ENCODE measurements at places on chromosomes 3 and 15.

DNA sequence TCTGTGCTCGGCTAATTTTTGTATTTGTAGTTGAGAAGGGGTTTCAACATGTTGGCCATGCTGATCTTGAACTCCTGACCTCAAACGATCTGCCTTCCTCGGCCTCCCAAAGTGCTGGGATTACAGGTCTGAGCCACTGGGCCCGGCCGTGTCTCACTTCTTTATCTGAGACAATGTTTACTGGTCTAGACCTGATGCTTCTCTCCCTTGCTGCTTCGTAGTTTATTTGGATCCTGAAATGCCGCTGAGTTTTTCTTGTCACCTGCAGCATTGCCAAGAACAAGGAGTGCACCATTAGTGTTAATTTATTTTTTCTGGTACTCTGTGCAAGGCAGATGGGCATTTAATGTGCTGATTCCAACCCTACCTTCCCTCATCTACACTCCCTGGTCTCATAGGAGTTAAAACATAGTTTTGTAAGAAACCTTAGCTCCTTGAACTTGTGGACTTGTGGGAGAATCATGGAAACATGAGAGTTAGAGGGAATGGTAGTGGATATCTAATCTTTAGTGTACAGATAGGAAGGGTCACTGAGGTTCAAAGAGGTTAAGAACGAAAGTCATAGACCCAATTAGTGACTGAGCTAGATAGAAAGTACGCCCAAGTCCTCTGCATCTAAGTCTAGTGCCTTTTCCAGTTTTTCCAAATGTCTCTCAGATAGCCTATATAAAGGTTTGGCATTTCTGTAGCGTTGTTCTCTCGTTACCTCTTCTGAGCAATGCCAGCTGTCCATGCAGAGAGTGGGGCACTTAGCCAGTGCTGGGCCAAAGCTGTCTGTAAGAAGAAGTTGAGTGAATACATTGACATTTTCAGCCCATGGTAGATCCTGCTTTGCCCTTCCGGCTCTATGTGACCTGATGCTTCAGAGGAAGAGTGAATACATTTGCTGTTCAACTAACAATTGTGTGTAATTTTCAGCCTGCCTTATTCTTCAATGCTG lies 244.1 kb downstream of the LPP start:
- DNase-seq = no peak

GRCh38 chr15:25689592-25689991 lies 173.5 kb downstream of the ATP10A start:
- DNase-seq = no peak

GRCh38 chr3:196049653-196050052 lies 32.2 kb downstream of the TFRC start:
- no peak for DNase-seq

- DNase-seq = no peak
These were observed 112.2 kb downstream of the OXNAD1 start for GRCh38 chr3:16377196-16377595.
